Right renal cortex interstitium (tissue), 3 donors: ENCODE measurements at places on chromosomes 11 and 22. TPM values are rescaled to one million over a fixed set of nuclear protein-coding genes. Genes with fewer than 3 reads are reported as not detected.

DNA sequence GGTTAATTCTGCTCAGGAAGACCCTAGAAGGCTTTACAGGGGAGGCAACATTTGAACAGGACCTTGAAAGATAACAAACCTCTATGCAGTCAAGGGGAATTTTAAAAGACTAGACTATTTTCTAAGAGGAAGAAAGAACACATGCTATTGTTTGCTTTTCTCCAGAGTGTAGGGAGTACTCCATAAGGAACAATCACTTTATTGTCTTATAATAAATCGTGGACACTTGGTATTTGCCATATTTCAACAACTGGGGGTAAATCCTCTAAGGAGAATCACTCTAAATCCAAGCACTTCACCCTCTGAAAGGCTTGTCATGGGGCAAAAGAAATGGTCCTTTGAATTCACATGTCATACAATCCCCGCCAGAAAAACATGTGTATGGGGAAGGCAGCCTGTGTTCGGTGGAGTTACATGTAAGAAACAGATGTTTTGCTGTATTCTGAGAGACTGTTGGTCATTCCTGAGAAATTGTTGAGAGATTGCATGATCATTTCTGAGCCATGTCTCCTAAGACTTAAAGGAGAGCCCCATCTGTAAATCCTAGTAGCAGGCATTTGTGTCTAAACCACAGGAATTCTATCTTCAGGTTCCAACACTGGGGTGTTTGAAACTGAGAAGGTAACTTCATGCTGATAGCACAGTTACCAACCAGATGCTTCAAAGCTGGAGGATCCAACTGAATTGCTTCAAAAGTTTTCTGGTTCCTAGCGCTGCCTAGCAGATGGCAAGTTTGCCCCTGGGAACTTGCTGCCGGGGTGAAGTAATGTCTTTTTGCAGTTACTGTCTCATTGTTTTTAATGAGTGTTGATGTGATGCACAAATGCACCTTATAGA lies 66.8 kb downstream of the FZD4 start:
- DNase-seq, result no peak

DNA sequence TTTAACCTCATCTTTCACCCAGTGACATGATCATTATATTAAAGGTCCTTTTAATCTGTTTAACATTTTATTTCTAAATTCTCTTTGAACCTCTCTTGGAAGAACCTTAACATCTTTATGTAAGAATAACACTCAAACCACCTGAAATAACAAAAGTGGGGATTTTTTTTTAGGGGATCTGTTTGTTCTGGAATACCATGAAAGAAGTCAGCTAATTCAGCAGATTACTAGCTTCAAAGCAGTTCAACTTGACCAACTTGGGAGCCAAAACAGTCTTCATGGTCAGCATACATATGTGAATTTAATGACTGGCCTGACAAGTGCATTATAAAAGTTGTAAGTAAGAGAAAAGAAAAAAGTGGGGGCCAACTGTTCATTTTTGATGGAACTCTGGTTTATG lies 52.3 kb downstream of the CCDC34 start:
- no peak for DNase-seq

DNA sequence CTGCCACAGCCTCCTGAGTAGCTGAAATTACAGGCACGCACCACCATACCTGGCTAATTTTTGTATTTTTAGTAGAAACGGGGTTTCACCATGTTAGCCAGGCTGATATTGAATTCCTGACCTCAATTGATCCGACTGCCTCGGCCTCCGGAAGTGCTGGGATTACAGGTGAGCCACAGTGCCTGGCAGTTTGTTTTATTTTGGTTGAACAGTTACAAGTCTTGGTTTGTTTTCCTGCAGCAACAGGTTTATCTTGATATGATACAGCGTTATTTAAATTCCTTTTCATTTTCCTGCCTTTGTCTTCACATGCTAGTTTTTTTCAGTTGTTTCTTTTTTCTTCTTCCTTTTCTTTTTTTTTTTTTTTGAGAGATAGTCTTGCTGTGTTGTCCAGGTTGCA lies 4.0 kb upstream of the SLC3A2 start:
- no peak for DNase-seq

- no peak for DNase-seq
Measured at GRCh38 chr11:18671246-18671645, 27.3 kb upstream of the TMEM86A start.

HOATZ gene
- polyA plus RNA-seq, result 0.22 TPM

MS4A7 gene
- 2.4 TPM for polyA plus RNA-seq

- no peak for DNase-seq
Measured at GRCh38 chr11:113896156-113896879, 8.3 kb upstream of the HTR3B start.

DNA sequence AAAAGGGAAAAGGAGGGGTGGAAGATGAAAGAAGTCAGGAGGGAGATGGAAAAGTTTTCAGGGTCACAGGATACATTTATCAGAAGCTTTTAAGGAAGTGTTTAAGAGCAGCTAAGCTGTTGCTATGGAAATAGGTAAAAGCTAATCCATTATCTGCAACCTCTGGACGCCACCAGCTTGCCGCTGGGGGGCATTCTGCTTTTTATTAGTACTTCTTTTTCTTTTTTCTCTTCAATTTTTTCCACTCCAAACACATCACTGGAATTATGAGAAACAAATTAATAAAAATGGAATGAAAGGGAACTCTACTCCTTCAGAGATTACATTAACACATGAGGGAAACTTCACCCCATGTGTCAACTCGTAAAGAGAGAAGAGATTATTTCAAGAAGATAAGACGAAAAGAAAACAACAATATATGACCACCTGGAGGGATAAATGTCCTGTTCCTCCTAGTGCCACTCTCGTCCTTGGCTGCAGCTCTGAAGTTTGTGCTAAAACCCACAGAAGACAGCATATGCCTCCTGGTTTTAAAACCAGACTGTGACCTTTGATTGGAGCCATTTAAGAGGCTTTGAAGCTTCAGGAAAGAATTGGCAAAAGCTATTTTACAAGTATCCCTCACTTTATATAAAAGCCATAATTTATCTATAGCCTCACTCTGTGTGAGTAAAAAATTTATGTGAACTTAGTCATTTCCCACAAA lies 972.8 kb downstream of the OPCML start:
- no peak for DNase-seq

GRCh38 chr22:22776121-22776520 lies 111.5 kb upstream of the IGLL5 start:
- DNase-seq, result no peak

ASCL2 gene
- 2.7 TPM for polyA plus RNA-seq

- no peak for DNase-seq
Measured at GRCh38 chr11:128513915-128514681, 73.3 kb downstream of the ETS1 start.

DNA sequence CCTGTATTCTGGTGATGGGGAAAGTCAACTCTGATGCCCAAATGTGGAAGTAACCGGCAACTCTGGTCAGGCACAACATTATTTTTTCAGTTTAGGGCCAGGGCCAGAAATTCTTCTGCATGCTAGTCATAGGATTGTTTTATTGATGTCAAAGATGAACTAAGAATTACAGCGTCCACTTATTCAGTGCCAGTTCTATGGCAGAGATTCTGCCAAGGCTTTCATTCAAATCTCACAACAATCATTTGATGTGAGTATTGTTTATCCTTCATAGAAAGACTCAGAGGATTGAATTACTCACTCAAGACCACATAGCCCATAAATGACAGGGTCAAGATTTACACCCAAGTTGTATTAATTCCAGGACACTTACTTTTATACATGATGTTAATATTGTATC lies 87.7 kb downstream of the TMPRSS5 start:
- DNase-seq, result no peak

OR52N4 gene
- not detected for polyA plus RNA-seq

OR51I1 gene
- not detected for polyA plus RNA-seq

GRCh38 chr22:20436307-20436767 lies 1.3 kb downstream of the SCARF2 start:
- DNase-seq, result no peak

DNA sequence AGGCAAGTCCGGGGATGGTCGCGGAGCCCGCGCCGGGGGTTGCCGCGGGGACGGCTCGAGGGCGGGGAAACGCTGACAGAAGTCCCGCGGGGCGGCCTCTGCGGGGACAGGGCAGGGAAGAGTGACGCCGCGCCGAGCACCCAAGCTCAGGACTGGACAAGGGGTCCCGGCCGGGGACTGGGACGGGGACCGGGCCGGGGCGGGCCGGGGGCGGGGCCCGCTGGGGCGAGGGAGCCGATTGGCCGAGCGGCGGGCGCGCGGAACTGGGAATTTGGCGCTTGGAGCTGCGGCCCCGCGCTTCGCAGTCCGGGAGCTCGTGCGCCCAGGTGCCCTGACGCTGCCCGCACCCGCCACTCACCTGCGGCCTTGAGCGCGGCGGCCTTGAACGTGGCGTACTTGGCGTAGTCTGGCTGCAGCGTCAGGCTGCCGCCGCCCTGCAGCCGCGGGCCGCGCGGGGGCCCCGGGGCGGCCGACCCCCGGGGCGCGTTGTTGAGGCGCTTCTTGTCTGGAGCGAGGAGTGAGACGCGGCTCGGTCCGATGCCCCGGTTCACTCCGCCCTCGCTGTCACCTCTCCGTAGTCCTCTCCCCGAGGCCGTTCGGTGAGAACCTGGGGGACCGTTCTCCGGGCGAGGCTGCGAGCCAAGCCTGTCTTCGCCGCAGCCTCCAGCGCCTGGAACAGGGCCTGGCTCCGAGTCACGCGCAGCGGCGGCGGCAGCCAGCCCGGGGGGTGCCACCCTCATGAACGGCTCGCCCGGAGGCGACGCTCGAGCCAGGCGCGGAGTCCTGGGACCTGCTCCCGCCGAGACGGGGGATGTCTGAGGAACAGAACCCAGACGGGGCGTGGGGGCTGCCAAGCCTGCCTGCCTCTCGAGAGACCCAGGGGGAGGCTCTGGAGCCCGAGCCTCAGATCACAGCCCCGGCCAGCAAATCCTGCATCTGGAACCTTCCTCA lies 4.5 kb downstream of the SHISA8 start:
- no peak for DNase-seq

TMEM132A gene
- polyA plus RNA-seq, result 55.6 TPM

- DNase-seq, result no peak
Measured at GRCh38 chr11:82046778-82047177, 686.9 kb downstream of the FAM181B start.

- no peak for DNase-seq
Measured at GRCh38 chr22:36347094-36347493, 40.7 kb downstream of the MYH9 start.

- DNase-seq, result no peak
Measured at GRCh38 chr11:88212300-88212699, 37.1 kb upstream of the RAB38 start.

- DNase-seq, result no peak
Measured at GRCh38 chr11:95138448-95138847, 48.8 kb downstream of the ENDOD1 start.

- no peak for DNase-seq
Measured at GRCh38 chr11:19714022-19714386, 1.4 kb downstream of the NAV2 start.
